Posterior cingulate gyrus (tissue), 11 donors: ENCODE measurements at places on chromosomes 12 and 14.

GRCh38 chr14:98227000-98227726, 1044.8 kb downstream of the BCL11B start:
- no peak for DNase-seq

DNA sequence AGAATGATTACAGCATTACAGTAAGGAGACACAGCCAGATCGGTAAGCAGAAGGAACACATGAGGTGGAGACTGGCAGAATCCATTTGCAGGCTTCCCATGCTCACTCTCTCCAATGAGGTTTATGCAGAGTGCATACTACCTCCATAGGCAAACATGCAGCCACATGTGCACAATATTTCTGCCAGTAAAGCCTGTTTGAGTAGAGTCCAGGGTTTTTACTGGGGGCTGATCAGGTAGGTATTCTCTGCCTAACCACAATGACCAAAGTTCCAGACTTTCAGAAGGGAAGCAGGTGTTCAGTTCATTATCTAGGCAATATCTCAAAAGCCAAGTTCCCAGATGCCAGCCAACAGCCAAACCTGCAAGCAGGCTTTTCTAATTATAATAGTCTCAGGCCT, 31.1 kb downstream of the INTS13 start:
- DNase-seq, result no peak

DNA sequence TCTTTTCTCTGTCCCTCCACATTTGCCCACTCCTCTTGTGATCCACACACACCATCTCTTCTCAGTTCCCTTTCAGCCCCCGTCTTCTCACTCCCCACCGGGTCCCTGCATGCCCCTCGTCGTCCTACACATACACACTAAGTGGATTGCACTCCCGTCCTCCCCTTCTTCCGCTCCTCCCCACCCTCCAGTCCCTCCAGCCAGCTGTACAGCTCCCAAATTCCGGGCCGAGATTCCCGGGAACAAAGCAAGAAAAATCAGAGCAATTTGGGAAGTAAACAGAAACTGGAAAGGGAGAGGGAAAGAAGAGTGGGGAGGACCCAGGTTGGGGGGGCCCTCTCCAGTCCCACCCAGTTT, 282 bp upstream of the IGFBP6 start:
- no peak for DNase-seq

- DNase-seq, result no peak
Measured at GRCh38 chr14:74407801-74408154, 18.2 kb downstream of the SYNDIG1L start.
